Activated naive CD4-positive, alpha-beta T cell (primary cell): ENCODE measurements at places on chromosomes 3 and 15.

GRCh38 chr15:74179101-74179841 is 5.8 kb downstream of the ISLR start:
- DNase-seq, result no peak

- no peak for DNase-seq
Observed at GRCh38 chr3:158801201-158801600, 653 bp upstream of the MFSD1 start.

- DNase-seq, result no peak
Observed at GRCh38 chr15:50234764-50235163, 30.8 kb downstream of the HDC start.

DNA sequence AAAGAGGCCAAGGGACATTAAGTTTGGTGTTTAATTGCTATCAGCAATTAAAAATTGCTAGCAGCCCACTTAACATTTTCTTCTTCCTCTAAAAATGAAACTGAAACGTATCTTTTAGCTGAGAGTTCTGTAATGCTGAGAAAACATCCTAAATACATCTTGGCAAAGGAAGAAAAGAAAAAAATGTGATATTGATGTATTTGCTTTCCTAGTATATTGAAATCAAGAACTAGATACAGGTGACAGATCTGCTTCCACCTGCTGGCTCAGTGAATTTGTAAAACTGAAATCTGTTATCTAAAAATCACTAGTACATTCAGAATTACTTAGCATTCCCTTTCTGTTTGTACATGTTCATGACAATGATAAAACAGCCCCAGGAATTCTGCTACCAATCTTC is 283.2 kb downstream of the ZBTB20 start:
- DNase-seq, result no peak

- no peak for DNase-seq
Observed at GRCh38 chr15:75779504-75779903, 63.7 kb upstream of the UBE2Q2 start.

DNA sequence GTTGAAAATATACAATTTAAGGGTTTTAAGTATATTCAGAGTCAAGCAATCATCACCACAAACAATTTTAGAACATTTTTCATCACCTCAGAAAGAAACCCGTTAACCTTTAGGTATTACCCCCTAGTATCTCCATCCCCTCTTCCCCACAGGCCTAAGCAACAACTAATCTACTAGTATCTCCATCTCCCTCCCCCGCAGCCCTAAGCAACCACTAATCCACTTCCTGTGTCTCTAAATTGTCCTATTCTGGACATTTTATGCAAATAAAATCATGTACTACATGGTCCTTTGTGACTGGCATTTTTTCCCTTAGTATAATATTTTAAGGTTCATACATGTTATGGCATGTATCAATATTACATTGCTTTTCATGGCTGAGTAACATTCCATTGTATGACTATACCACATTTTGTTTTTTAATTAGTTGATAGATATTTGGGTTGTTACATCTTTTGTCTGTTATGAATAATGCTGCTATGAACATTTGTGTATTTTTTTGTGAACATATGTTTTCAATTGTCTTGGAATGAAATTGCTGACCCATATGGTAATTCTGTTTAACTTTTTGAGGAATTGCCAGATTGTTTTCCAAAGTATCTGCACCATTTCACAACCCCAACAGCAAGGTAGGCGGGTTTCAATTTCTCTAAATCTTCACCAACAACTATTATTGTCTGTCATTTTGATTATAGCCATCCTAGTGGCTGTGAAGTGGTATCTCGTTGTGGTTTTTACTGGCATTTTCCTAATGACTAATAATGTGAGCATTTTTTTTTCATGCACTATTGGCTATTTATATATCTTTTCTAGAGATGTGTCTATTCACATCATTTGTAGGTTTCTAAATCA is 215.6 kb upstream of the CD96 start:
- DNase-seq, result no peak

- no peak for DNase-seq
Observed at GRCh38 chr3:12730506-12731242, 28.4 kb downstream of the TMEM40 start.

- DNase-seq, result no peak
Observed at GRCh38 chr15:38842226-38842625, 277.6 kb upstream of the RASGRP1 start.

DNA sequence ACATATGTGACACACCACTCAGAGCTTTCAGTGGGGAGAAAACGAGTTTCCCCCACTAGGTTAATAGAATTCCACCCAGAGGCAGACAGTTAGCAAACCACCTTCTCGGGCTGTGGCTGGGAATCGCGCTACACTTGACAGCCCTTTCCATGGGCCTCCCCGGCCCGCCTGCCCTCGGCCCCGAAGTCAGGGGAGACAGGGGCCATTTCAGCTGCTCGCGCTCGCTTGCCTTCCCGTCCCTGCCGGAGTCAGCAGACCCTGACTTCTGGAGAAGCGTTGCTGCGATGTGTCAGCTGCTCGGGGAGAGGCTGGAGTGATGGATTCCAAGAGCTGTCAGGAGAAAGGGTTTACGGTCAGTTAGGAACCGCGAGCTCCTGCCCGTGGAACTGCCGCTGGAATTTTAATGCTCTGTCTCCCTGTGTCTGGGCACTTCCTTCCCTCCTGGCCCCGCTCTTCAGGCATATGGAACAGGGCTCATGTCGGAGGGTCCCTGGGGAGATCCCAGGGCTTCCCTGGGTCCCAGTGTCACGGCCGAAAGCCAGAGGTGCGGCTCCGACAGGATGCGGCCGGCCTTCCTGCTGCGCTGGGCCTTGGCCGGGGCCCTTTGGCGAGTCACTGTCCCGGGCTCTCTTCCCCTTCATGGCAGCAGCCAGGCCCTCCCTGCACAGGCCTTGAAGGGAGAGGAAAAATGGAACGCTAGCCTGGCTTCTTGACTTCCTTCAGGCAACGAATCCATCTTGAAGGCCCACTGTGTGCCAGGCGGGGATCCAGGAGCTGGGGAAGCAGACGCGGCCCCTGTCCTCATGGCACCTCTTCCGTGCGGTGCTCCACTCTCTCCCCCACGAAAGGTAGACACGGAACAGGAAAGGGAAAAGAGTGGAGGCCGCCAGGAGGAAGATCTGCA is 38.4 kb upstream of the VPS8 start:
- DNase-seq, result no peak

- DNase-seq, result no peak
Observed at GRCh38 chr3:141810161-141810560, 47.0 kb downstream of the GRK7 start.

DNA sequence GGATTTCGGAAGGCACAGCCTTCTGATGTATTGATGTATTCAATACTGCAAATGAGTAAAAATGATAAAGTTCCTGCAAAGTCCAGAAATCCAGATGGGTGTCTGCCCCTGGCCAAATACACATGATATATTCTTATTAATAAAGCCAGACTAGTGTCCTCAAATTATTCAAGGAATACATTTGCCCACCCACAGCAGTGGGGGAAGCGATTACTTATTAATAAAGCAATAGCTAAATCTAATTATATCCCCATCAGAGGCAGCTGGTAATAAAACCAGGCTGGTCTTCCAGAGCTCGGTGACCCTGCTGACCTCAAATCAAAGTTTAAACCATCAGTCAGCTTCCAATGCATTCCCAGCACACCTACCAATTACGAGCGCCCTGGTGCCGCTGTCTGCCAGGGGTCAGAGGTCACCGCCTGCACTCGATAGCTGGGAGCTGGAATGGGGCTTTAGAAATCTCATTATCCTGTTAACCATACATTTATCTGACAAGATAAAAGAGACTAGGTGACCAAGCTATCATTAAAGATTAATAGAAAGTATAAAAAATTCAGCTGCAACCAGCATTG is 330.3 kb downstream of the UACA start:
- no peak for DNase-seq

DNA sequence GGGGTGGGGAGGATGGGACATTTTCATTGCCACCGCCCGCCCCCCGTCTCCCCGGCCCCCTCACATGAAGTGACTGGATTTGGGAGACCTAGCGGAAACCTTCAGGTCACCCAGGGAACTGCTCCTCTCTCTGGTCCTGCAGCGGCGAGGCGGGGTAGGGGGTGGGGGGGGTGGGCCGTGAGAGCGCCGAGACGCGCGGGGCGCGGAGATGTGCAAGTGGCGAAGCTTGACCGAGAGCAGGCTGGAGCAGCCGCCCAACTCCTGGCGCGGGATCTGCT is 712 bp upstream of the MME start:
- DNase-seq, result no peak

- no peak for DNase-seq
Observed at GRCh38 chr3:157810924-157811718, 295.1 kb downstream of the SHOX2 start.
